ENCODE measurements at places on chromosomes 6 and 20.

GRCh38 chr6:21992178-21992967, 304.5 kb downstream of the PRL start:
- no peak for DNase-seq

DNA sequence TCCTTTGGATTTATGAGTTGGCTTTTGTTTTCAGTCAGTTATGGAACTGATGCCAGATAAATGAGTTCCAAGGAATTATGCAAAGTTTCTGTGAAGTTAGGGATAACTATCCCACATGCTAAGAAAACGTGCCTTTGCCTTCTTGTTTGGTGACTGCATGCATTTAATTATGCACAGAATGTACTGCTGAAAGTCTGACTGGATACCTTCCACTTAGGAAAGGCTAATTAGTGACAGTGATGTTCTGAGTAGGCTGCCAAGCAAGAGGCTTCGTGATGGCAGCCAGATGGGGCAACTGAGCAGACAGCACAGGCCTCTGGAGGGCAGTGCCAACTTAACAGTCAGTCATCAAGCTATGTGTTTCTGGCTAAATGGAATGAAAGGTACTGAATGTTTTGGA, 289.9 kb downstream of the CD109 start:
- no peak for DNase-seq

GRCh38 chr6:15769511-15770018, 106.7 kb upstream of the DTNBP1 start:
- DNase-seq = no peak

DNA sequence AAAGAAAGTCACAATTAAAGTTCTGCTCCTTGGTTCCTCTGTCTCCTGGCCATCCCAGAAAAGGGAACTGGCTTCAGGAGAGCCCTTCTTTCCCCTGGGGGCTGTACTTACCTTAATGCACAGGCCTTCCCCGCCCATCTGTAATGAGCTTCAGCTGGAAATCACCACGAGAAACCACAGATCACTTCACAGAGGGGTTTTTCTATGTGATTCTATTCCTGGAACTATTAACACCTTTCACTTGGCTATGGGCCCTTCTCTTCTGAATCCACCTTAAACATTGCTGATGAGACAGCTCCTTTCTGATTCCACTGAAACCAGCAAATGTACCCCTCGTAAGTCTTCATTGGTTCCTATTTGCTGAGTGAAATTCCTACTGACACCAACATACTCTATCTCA, 80.7 kb downstream of the FOXF2 start:
- DNase-seq = no peak

DNA sequence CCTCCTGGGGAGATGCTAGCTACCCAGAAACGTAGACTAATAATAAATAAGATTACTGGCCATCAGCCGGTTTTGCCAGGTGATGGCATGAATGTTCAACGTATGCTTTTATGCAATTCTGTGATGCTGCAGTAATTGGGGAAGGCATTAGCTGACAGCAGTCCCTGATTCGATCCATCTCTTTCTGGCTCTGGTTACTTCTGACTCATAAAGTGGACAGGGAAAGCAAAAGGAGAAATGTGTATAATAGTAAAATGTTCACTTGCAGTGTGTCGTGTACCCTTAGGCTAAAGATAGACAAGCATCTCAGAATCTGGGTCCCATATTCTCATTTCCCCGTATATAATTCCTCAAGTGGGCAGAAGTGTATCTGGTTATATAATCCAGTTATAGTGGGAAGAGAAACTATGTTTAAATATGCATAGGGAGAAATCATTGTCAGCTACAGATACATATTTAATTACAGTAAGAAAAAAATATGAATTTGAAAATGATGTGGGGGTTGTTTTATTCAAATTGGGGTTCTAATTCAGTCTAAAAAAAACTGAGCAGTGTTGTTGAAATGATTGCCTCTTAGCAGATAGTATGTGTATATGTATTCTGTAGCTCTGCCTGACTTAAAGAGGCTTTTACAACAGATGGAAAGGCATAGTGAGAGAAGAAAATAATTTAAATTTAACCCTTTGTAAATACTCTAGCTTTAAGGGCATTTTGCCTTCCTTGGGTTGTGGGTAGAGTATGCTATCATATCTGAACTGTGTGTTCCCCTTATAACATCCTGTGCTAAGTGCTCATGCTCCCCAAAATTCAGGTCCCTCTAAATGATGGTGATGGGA, 40.6 kb downstream of the DOK5 start:
- no peak for DNase-seq

GRCh38 chr20:46599227-46599987, 49.0 kb upstream of the OCSTAMP start:
- DNase-seq = no peak

GRCh38 chr6:100768816-100769351, 112.2 kb downstream of the ASCC3 start:
- DNase-seq = no peak

DNA sequence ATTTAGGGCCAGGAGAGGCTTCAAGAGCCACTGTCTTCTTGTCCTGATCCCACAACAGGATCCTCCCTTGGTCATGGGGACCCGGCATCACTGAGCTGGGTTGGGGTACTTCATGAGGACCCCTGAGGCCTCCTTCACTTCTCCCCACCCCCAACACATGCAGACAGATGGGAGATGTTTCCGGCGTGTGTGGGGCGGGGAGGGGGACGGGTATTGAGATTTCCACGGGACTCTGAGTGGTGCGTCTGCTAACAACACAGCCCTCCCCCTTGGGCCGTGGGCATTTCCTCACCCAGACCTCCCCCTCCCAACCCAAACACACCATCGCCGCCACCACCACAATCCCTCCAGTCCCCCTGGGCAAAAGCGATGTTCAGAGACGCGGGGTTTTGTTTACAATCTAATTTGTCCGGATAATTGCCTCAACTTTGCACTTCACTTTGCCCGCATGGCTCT, 906 bp upstream of the FOXP4 start:
- no peak for DNase-seq

- no peak for DNase-seq
These were observed 7.0 kb downstream of the TRIM10 start for GRCh38 chr6:30154061-30154460.

DNA sequence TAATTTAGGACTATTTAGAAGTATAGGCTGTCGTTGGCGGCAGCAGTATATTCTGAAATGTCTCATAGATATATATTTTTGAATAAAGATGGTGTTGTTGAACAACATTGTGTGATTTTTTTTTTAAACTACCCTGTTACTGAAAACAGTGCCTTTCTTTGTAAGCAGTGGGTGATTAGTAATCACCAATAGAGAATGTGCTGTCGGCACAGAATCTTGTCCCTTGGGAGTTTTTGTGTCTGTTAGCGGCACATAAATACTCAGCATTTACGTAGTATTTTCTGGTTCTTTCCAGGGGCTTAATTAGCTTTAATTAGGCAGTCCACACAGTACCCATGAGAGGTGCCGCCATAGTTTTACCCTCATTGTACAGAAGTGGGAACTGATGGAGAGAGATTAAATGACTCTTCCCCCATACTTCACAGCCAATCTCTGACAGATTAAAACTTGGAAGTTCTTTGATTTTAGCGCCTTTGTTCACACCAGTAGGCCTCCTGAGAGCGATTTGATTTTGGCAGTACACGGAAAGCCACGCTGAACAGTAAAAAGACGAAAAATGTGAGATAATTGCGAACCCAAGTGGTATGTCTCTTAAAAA, 58.8 kb downstream of the RPRD1B start:
- no peak for DNase-seq

GRCh38 chr6:37850260-37850659, 30.7 kb downstream of the ZFAND3 start:
- DNase-seq = no peak

DNA sequence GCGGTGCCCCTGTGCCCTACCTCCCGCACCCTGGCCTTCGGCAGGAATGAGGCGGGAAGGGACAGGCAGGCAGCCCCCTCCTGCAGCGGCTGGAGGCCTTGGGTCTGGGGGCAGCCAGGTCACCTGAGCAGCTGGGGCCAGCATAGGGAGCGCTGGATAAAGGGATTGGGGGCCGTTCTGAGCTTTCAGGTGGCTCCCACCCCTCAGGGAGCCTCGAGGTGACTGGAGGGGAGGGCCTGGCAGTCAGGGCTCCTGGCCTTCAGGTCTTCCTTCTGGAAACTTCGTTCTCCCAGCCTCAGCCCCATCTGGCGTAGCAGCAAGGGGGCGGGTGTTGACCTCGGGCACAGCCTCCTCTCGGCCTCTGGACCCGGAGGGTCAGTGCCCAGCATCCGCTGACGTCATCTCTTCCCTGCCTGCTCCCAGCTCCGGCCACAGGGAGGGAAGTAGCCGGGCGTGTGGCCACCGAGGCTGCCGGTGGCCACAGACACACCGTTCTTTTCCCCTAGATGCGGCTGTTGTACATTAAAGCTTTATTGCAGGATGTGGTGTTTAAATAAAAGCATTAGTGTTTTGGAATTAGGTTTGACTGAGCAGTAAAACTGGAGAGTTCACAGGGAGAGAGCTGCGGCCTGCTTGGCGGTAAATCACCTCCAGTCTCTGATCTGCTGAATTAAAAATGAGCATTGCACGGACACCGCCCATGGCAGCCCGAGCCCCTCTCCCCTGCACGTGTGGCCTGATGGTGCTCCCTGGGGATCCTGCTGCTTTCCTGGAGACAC, 80.0 kb upstream of the GATA5 start:
- DNase-seq = no peak

DNA sequence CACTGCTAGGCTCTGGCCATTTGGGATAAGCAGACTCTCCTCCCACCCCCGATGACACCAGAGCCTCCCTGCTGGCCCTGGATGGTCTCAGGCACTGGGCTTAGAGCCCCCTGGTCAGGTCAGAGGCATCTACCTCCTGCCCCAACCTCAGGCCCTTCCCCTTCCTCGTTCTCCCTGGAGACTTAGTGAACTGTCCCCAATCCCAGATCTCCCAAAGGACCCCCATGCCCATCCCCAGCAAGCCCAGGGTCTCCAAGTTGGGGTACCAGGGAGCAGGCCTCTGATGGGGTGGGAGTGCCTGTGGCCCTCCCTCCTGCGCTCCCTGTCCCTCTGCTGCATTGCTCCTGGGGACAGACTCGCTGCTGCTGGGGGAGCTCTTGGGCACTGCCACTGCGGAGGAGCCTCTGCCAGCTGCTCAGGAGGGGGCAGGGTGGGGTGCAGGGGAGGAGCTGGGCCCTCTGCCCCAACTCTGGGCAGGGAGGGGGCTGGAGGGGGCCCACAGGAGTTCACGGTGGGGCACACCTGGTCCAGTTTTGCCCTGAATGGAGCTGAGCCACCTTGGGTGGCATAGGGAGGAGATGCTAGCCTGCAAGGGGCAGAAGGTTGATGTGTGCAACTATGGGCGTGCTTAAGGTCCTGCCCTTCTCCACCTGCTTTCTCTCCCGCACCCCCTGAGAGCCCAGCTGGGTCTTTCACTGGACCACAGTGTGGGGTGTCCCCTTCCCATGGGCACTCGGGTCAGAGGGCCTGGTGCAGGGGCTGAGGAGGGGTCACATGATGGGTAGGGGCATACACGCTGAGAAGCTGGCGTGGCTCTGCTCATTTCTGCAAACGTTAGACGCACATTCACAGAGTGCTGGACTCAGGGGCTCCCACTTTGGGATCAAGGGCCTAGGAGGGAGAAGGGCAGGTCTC, 40.4 kb downstream of the SPDEF start:
- no peak for DNase-seq

DNA sequence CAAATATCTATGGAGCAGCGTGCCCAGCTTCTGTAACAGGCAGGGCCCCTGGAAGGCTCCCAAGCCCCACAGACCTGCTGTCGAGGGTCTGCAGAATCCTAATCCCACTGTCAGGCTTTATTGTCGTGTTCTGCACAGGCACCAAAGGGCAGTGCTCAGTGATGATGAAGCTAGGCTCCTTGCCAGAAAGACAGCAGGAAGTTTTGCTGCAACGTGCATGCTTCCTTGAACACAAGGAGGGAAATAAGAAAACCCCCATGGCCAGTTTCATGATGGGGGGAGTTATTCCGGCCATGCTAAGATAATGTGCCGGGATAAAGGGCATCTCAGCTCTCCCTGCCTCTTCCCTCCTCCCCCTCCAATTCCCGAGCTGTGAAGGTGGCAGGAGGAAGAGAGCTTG, 109.4 kb upstream of the KCNG1 start:
- DNase-seq = no peak

DNA sequence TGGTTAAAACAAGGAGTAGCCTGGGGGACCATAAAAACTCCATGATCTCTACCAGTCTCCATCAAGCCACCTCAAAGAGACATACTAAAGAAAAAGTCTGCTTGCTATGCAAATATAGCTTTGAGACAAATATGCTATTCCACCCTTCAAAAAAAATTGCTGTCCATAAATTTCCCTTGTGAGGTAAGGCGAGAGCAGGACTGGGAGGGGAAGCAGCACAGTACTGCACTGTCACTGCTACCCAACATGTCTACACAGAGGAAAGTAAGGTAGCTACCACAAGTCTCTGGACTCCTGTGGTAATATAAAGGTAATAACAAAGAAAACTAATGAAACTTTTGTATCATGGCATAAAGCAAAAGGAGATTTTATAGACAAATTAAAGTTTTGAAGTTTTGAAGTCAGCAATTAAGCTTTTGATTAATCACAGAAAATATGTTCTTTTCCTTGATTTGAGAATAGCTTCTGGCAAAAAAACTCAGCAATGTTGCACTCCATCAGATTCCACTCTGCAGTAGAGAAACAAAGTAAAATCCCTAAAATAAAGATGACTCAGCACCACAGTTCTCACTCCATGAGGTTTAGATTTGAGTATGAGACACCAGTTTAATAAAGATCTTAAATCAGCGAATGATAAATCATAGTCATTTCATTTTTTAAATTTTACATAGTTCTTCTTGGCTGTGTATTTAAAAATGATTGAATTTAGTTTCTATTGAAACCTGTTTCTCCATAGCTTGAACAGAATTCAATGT, 602.4 kb downstream of the COL12A1 start:
- no peak for DNase-seq

- DNase-seq = no peak
These were observed 87.1 kb downstream of the COL19A1 start for GRCh38 chr6:69953491-69953890.

DNA sequence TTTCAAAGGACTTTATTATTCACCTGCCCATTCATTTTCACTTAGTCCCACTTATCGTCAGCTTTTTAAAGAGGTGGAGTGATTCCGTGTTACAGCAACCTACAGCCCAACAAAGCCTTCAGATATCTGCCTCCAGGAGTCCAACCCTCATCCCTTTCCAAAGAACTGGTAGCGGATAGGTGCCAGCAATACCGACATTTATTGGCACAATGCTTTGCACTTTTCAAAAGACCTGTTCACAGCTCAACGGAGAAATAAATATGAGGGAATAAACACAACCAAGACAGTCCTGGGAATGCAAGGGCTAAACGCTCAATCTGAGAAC, 819 bp upstream of the MTRF1L start:
- no peak for DNase-seq

GRCh38 chr6:14865531-14866100, 380.3 kb upstream of the JARID2 start:
- no peak for DNase-seq

DNA sequence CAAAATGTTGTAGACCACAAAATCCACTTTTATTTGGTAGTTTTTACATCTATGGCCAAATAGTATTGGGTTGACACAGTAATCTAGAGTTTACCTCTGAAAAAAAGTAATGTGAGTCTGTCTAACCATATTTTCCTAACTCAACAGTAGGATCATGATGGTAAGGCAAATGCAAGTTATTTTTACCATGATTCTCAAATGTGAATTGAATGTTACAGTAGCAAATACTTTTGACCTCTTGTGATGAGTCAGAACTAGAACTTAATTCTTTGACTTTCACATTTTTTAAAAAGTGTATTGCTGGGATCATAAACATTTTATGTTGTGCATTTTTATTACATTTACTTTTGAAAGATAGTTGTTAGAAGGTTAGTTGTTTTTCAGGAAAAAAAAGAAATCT, 22.0 kb downstream of the RNF146 start:
- DNase-seq = no peak

- no peak for DNase-seq
These were observed 606 bp downstream of the ID4 start for GRCh38 chr6:19837511-19838441.

- DNase-seq = peak; percentile 31
These were observed 662 bp downstream of the ENTPD6 start for GRCh38 chr20:25195962-25196785.
